ENCODE measurements at places on chromosomes 3 and 15.

- no peak for DNase-seq
Measured at GRCh38 chr15:58026051-58026450, 39.5 kb downstream of the ALDH1A2 start.

GRCh38 chr3:132519914-132520313, 77.2 kb upstream of the ACKR4 start:
- DNase-seq = no peak

- no peak for DNase-seq
Measured at GRCh38 chr15:58264053-58264971, 126.1 kb downstream of the AQP9 start.

- no peak for DNase-seq
Measured at GRCh38 chr3:192445770-192446644, 281.3 kb downstream of the FGF12 start.

DNA sequence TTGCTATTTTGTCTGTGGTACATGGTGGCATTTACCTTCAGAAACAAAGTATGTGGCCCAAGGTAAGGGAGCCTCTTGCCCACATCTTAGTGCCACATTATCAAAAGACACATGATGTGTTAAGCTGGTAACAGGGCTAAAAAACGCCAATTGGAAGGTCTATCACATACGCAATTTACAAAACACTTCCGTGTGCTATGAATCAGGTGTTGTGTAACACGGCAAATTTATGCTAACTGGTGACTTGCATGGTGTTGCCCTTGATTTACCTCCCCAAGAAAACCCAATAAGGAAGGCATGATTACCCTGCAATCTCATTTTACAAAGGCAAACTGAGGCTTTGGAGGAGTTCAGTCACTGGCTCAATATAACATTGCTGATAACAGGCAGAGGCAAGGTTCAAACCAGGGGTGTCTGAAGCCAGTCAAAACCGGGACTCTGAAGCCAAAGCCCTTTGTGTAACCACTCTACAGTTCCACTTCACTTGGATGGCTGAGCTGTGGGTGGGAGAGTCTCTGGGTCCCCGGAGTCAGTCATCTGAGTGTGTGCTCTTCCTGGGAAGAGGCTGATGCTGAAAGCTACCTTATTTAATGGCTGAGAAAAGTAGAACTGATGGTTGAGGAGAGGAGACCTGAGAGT, 103.9 kb upstream of the BCL6 start:
- no peak for DNase-seq

Data from substantia nigra (tissue), 51 donors.